ENCODE measurements at places on chromosomes 16 and 17. TPM values are rescaled to one million over a fixed set of nuclear protein-coding genes. Genes with fewer than 3 reads are reported as not detected.

GRCh38 chr16:49833085-49833484 is 22.8 kb downstream of the ZNF423 start:
- no peak overlapping the region for H3K27ac ChIP-seq
- peaks cover 5% of the 10 kb centered on the region for H3K36me3 ChIP-seq
- DNase-seq, result no peak
- H3K4me1 ChIP-seq, result peaks cover 61% of the 10 kb centered on the region

DNA sequence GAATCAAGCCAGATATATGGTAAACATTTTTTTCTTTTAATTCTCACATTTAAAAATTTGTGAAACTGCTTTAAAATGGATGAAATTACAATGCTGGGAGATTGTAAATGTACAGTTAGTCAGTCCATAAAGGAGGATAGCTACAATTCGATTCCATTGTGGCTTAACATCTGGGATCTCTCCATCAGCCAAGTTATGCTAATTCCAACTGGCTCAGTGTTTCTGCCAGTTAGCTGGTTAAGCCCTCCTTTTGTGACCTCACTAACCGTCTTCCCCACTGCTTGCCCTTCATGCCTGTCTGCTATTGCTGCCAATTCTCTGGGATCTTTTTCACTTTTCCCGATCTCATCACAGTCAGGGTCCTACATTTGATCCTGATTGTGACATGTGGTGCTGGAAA is 1347.6 kb downstream of the CDH11 start:
- no peaks in the 10 kb centered on the region for H3K36me3 ChIP-seq
- no peak overlapping the region for H3K27ac ChIP-seq
- no peaks in the 10 kb centered on the region for H3K4me1 ChIP-seq
- no peak for DNase-seq
- no peak overlapping the region for H3K4me3 ChIP-seq

- peak overlapping the region; percentile 34 for H3K4me3 ChIP-seq
- peaks cover 23% of the 10 kb centered on the region for H3K27me3 ChIP-seq
- H3K36me3 ChIP-seq, result no peaks in the 10 kb centered on the region
- no peaks in the 10 kb centered on the region for H3K4me1 ChIP-seq
Observed at GRCh38 chr16:89187770-89188392, 12.5 kb downstream of the SLC22A31 start.

- H3K4me1 ChIP-seq, result peaks cover 16% of the 10 kb centered on the region
- peak overlapping the region; percentile 26 for H3K4me3 ChIP-seq
- DNase-seq, result no peak
- H3K27me3 ChIP-seq, result peaks cover 58% of the 10 kb centered on the region
- H3K36me3 ChIP-seq, result no peaks in the 10 kb centered on the region
Observed at GRCh38 chr17:33267271-33267790, 25.8 kb downstream of the ASIC2 start.

The EPX gene
- total RNA-seq, result not detected

DNA sequence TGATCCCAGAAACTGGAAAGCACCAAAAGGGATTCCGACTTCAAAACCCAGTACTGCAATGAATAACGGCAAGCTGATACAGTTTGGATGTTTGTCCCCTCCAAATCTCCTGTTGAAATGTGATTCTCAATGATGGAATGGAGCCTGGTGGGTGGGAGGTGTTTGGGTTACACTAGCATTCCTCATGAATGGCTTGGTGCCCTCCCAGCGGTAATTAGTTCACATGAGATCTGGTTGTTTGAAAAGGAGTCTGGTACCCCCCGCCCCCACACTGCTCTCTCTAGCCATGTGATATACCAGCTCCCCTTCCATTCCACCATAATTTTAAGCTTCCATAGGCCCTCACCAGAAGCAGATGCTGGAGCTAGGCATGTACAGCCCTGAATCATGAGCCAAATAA is 40.1 kb downstream of the RANBP10 start:
- no peak overlapping the region for H3K27ac ChIP-seq
- H3K4me1 ChIP-seq, result peaks cover 4% of the 10 kb centered on the region
- peaks cover 24% of the 10 kb centered on the region for H3K36me3 ChIP-seq
- no peak overlapping the region for H3K4me3 ChIP-seq
- no peak for DNase-seq

Data from type B pancreatic cell (in vitro differentiated cells).